ENCODE measurements at places on chromosomes 11 and 22. TPM values are rescaled to one million over a fixed set of nuclear protein-coding genes. Genes with fewer than 3 reads are reported as not detected.

LPXN gene
- 101 TPM for total RNA-seq

APOBEC3B gene
- 2.1 TPM for total RNA-seq

OR4B1 gene
- total RNA-seq, result not detected

CCDC188 gene
- 0.44 TPM for total RNA-seq

CCDC116 gene
- total RNA-seq, result not detected

AMPD3 gene
- total RNA-seq, result 19.7 TPM

FOLH1 gene
- total RNA-seq, result not detected

NOX4 gene
- not detected for total RNA-seq

KCNQ1OT1 gene
- 0.72 TPM for total RNA-seq

KRTAP5-1 gene
- not detected for total RNA-seq

GRCh38 chr11:126585774-126586491 lies 230.4 kb downstream of the ST3GAL4 start:
- no peak for DNase-seq
- no peak overlapping the region for H3K4me3 ChIP-seq
- H3K4me1 ChIP-seq, result no peaks in the 10 kb centered on the region
- no peaks in the 10 kb centered on the region for H3K36me3 ChIP-seq
- no peaks in the 10 kb centered on the region for H3K27me3 ChIP-seq

- H3K36me3 ChIP-seq, result no peaks in the 10 kb centered on the region
- H3K4me1 ChIP-seq, result no peaks in the 10 kb centered on the region
- H3K27ac ChIP-seq, result no peak overlapping the region
These were observed 109.1 kb downstream of the RASSF10 start for GRCh38 chr11:13118194-13118593.

DNA sequence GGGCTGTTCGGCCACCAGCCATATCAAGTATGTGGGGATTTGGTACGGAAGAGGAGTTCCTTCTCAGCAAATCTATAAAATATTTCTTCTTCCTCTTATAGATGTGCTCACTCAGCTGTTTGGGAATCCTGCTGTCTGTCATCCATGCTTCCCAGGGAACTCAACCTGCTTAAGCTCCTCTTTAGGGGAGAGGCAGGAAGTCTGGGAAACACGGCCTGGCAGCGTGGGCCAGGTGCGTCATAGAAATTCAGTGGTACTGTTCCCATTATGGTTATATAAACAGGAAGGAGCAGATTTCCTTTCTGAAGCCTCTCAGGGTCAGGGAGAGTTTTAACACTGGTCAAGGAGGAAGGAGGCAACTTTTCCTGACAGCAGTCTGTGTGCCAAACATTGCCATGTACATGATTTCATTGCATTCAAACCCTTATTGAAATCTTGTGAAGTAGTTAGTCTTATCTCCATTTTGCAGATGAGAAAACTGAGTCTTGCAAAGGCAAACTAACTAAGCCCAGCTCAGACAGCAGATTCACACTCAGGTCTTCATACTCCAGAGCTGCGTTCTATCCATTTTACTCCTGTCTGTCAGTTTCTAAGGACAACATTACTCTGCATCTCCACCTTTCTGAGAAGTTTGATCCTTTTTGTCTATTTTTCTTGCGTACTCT lies 35.4 kb upstream of the AMOTL1 start:
- no peaks in the 10 kb centered on the region for H3K36me3 ChIP-seq
- no peak overlapping the region for H3K27ac ChIP-seq
- H3K4me3 ChIP-seq, result no peak overlapping the region
- no peaks in the 10 kb centered on the region for H3K4me1 ChIP-seq
- peaks cover 9% of the 10 kb centered on the region for H3K27me3 ChIP-seq
- DNase-seq, result no peak

- no peaks in the 10 kb centered on the region for H3K4me1 ChIP-seq
- DNase-seq, result no peak
- H3K27ac ChIP-seq, result no peak overlapping the region
- H3K36me3 ChIP-seq, result peaks cover 7% of the 10 kb centered on the region
These were observed 29.5 kb downstream of the CHEK2 start for GRCh38 chr22:28711820-28712777.

DNA sequence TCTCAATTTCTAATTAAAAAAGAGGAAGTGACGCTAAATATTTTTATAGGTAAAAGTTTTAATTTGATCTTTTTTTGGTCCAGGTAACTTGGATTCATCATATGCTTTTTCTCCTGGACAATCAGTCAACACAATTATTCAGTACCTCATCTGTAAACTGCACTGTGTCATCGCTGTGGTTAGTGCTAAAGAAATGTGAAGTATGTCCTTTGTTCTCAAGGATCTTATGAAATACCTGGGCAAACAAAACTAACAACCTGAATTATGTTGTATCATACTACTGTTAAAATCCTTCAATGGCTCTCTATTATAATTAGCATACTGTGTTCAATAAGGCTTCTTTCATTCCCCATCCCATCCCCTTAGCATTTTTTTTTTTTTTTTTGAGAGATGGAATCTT lies 19.9 kb upstream of the SCN3B start:
- H3K36me3 ChIP-seq, result no peaks in the 10 kb centered on the region
- H3K27ac ChIP-seq, result no peak overlapping the region
- DNase-seq, result no peak
- H3K4me1 ChIP-seq, result no peaks in the 10 kb centered on the region
- H3K4me3 ChIP-seq, result no peak overlapping the region
- no peaks in the 10 kb centered on the region for H3K27me3 ChIP-seq

- no peak overlapping the region for H3K4me3 ChIP-seq
- no peaks in the 10 kb centered on the region for H3K4me1 ChIP-seq
- H3K36me3 ChIP-seq, result no peaks in the 10 kb centered on the region
These were observed 11.3 kb upstream of the NELL1 start for GRCh38 chr11:20658135-20658534.

GRCh38 chr11:74453373-74453975 lies 13.9 kb downstream of the KCNE3 start:
- H3K4me3 ChIP-seq, result no peak overlapping the region
- H3K27me3 ChIP-seq, result no peaks in the 10 kb centered on the region
- DNase-seq, result peak; percentile 29
- H3K36me3 ChIP-seq, result no peaks in the 10 kb centered on the region

DNA sequence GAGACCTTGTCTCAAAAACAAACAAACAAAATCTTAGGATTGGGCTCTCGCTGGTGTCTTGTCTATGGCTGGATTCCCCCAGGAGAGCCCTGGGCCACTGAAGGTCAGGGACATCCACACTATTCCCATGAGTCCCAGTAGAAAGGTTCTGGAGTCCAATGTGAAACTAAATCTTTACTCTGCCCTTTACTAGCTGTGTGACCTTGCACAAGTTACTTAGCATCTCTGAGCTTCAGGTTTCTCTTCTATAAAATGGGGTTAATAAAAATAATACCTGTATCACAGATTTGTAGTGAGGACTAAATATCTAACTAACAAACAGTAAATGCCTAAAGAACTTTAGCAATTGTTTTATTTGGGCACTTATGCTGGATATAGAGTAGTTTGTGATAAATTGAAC lies 9.0 kb downstream of the SLC43A1 start:
- H3K4me1 ChIP-seq, result no peaks in the 10 kb centered on the region
- H3K27me3 ChIP-seq, result no peaks in the 10 kb centered on the region
- no peak overlapping the region for H3K4me3 ChIP-seq
- H3K36me3 ChIP-seq, result peaks cover 5% of the 10 kb centered on the region
- DNase-seq, result no peak

DNA sequence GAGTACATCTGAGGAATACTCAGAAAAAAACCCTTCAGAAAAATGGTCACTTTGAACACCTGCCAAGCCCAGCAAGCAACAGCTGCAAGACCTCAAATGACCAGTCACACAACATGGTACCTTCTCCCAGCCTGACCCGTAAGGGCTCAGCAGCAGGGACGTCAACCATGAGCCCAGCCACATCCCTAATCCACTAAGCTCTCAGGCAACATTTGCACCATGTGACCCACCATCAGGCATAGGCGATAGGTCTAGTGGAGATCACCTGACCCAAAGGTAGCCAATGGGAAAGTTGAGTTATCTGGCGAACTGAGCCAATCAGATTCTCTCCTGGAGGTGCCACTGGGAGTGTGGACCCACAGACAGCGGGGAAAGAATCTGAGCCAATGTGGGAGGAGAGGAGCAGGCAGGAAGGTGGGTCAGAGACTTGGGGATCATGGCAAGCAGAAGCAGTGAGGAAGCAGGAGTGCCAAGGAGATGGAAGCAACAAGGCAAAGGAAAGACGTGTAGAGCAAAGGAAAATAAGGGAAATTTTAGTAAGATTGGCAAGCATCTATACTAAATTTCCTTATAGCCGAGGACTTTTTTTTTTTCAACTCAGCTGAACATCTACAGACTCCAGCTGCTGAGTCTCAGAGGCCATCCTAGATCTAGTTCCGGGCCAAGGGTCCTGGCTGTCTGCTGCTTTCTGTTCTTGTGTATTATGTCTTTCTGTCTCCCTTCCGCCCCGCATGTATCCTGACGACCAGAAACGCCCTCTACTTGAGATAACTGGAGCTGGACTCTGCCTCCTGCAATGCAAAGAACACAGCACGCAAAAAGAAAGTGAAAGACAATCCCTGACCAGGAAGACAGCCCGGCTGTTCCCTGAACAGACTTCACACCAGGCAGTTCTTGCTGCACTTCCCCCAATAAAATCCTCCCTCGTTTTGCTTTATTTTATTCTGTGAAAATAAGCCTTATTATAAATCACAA lies 11.0 kb upstream of the PLAAT2 start:
- H3K4me3 ChIP-seq, result peak overlapping the region; percentile 79
- H3K27me3 ChIP-seq, result no peaks in the 10 kb centered on the region
- DNase-seq, result peak; percentile 70
- H3K27ac ChIP-seq, result peak overlapping the region; percentile 33
- H3K4me1 ChIP-seq, result peaks cover 5% of the 10 kb centered on the region
- H3K36me3 ChIP-seq, result no peaks in the 10 kb centered on the region

- H3K4me3 ChIP-seq, result no peak overlapping the region
- no peak overlapping the region for H3K27ac ChIP-seq
- H3K4me1 ChIP-seq, result no peaks in the 10 kb centered on the region
- no peaks in the 10 kb centered on the region for H3K27me3 ChIP-seq
These were observed 35.6 kb downstream of the FBLN1 start for GRCh38 chr22:45538281-45538680.

GRCh38 chr11:110086892-110087309 lies 6.3 kb upstream of the ZC3H12C start:
- H3K4me1 ChIP-seq, result no peaks in the 10 kb centered on the region
- DNase-seq, result no peak
- H3K36me3 ChIP-seq, result no peaks in the 10 kb centered on the region
- H3K4me3 ChIP-seq, result no peak overlapping the region

DNA sequence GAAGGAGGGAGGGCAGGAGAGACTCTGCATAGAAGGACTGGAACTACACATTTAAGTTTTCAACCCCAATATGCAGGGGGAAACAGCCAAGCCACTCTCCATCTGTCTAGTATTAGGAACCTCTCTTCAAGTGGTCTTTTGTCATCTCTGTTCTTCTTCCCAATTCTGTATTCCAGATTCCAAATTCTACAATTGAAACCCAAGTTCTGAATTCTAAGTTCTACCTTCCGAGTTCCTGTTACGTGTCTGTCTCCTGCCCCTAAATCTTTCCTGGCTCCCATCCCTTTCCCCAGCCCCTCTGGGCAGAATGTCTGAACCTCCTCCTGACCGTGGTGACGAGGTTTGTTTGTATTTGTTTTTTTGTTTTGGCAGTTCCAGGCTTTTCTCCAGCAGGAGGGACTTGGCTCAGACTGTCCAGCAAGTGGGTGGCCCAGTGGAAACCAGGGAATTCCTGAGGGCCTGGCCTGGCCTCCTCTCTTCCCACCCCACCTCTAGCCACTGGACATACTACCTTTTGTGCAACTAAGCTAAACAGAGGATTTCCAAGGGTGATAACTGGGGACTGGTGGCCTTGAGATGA lies 1.6 kb upstream of the THOC5 start:
- H3K27me3 ChIP-seq, result no peaks in the 10 kb centered on the region
- DNase-seq, result no peak
- peaks cover 31% of the 10 kb centered on the region for H3K36me3 ChIP-seq
- no peak overlapping the region for H3K4me3 ChIP-seq
- H3K27ac ChIP-seq, result no peak overlapping the region

- no peak for DNase-seq
- no peaks in the 10 kb centered on the region for H3K27me3 ChIP-seq
- H3K27ac ChIP-seq, result no peak overlapping the region
- no peaks in the 10 kb centered on the region for H3K36me3 ChIP-seq
These were observed 33.0 kb upstream of the MN1 start for GRCh38 chr22:27834364-27835185.

DNA sequence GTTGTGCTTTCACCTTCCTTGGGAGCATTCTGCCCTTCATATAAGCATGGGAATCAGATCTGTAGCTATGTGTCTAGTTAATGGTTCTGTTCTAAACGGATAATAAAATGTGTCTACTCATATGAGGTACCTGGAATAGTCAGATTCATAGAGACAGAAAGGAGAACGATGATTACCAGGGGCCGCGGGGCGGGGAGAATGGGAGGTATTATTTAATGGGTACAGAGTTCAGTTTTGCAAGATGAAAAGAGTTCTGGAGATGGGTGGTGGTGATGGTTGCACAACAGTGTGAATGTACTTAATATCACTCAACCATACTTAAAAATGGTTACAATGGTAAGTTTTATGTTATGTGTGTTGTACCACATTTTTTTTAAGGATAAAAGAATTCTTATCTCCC lies 10.0 kb upstream of the ABCC8 start:
- no peaks in the 10 kb centered on the region for H3K27me3 ChIP-seq
- no peak overlapping the region for H3K27ac ChIP-seq
- no peaks in the 10 kb centered on the region for H3K4me1 ChIP-seq
- no peaks in the 10 kb centered on the region for H3K36me3 ChIP-seq

- no peak overlapping the region for H3K4me3 ChIP-seq
- no peak for DNase-seq
- H3K36me3 ChIP-seq, result no peaks in the 10 kb centered on the region
- H3K27ac ChIP-seq, result no peak overlapping the region
- H3K27me3 ChIP-seq, result peaks cover 4% of the 10 kb centered on the region
These were observed 27.5 kb downstream of the DHCR7 start for GRCh38 chr11:71420455-71421241.

DNA sequence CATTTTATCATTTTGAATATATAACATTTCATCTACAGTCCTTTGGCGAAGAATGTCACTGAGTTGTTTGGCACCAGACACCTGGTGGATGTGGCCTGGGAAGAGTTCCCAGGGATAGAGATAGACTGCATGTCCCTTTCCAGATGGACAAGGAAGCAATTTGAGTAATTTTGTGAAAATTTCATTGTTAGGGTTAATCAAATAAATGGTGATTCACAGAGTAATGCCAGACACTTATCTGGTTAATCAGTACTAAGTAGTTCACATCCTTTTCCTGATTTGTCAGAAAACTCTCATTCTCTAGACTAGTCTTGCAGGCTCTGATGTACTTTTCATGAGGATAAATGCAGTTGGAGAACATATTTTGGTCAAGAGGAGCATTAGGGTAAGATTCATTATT lies 41.6 kb downstream of the NAALAD2 start:
- no peaks in the 10 kb centered on the region for H3K36me3 ChIP-seq
- peaks cover 2% of the 10 kb centered on the region for H3K27me3 ChIP-seq
- H3K4me3 ChIP-seq, result no peak overlapping the region
- H3K27ac ChIP-seq, result no peak overlapping the region
- no peaks in the 10 kb centered on the region for H3K4me1 ChIP-seq
